B cell (primary cell): ENCODE measurements at places on chromosomes 5 and 9.

DNA sequence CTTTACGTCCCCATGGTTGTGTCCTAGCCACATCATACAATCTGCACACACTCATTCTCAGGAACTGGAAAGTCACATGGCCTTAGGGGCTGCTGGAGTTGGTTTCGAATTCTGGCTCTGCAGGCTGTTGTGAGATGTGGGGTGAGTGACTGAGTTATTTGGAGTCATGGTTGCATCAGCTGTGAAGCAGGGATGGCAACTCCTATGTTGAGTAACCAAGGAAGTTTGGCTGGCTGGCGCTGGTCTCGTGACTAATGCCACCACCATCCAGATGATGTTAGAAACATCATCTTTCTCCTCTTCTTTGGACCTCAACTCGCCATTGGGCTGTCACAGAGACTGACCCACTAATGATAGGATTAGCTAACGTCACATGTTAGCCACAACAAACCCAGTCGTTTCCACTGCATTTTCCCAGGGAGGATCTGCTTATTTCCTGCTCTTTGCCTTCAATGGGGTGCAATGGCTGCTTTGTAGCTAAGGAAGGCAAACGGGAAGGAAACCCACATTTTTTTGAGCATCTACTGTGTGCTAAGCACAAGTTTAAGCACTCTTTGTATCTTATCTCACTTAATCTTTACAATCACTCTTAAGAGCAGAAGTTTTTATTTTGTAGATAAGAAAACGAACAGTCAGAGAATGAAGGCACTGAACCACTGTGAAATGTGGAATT, 78.1 kb upstream of the UBTD2 start:
- DNase-seq: no peak

DNA sequence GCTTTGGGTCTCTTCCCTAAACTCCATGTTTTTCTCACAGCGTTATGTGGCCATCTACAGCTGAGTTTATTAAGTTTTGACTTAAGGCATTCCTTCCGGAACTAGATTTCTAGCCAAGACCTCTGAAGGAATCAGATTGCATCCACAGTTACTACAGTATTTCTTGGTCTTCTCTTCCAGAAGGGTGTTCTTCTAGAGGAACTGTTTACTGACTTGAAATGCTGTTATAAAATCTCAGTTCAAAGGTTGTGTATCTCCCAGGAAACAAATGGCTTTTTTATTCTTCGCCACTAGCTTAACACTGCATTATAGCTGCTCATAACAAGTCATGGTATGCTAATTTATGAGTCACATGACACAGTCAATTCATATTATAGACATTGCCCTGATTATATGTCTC, 55.3 kb upstream of the RAD23B start:
- no peak for DNase-seq

DNA sequence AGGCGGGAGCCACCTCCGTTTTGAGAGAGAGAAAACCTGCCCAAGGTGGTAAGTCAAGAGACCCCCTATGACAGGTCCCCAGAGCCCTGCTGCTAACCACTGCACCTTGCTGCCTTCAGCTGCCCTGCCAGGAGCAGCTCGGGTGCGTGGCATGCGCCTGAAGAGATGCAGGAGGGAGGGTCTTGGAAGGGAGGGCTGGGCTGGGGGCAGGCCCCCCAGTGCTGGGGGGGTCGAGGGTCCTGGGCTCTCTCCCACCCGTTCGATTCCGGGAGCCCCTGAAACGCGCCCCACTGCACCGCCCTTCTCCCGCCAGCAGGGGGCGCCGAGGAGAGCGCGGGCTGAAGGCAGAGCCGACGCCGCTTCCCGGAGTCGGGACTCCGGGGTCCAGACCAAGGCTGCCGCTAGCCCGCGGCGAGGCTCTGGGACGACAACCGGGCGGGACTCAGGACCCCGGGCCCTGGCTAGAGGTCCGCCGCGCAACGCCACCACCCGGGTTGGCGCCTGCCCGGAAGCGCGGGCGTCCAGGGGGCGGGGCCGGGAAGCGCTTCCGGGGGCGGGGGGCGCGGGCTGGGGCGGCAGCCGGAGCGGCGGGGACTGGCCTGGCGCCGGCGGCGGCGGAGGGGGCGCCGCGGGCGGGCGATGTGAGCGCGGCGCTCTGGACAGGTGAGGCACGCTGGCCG, at the start of gene ZBTB34:
Gene ZBTB34, plus strand, starts transcription at position 563 of the 680 bp plus-strand sequence. CDS start 18,761 bp downstream, outside the sequence.
- peak; percentile 87 for DNase-seq

DNA sequence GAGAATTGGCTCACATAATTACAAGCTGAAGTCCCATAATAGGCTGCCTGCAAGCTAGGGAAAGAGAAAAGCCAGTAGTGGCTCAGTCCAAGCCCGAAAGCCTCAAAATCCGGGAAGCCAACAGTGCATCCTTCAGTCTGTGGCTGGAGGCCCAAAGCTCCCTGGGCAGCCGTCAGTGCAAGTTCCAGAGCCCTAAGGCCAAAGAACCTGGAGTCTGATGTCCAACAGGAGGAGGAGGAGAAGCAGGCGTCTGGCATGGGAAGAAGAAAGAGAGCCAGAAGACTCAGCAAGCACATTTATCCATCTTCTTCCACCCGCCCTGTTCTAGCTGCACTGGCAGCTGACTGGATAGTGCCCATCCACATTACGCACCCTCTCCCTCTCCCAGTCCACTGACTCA, 213.4 kb downstream of the GAS1 start:
- DNase-seq: no peak

- no peak for DNase-seq
Observed at GRCh38 chr5:111469293-111469896, 42.9 kb downstream of the STARD4 start.

GRCh38 chr9:132878695-132879456, at the start of gene SPACA9:
TSS of gene SPACA9 (plus strand) at chr9:132878898. CDS start at chr9:132883948, 5,050 bp downstream.
- DNase-seq: peak; percentile 49

DNA sequence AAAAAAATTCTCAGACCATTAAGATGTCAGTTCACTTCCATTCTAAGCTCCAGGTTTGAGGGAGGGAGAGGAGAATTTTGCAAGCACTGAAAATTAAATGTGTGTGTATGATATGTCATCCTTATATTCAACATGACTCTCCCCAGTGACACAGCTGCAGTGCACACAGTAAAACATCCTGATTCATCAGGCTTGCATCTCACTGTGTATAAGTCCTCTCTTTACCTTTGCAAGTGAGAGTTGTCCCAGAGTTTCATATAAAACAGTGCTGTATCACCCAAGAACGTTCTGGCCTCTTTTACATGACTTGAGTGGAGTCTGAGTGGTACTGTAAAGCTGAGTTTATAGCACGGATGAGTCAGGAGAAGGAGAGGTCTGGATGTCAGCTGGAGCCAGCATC, 50.0 kb downstream of the DMRT2 start:
- no peak for DNase-seq

GRCh38 chr5:95818181-95819147, 4.1 kb downstream of the GLRX start:
- peak; percentile 78 for DNase-seq

DNA sequence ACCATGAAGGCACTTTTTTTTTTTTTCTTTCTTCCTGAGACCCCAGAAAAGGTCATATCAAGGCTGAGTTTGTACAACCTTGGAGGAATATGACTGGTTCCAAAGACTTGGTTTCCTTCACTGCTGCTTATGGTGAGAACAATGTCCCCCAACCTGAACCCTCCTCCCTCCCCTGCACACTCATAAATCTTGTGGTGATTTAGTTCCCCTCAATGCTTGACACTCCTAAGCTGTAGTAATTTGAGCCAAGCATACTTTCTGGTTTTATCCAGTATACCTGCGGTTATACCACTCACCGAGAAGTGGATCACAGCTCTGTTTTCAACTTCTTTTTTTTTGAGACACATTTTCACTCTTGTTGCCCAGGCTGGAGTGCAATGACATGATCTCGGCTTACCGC, 149.9 kb upstream of the KLF4 start:
- DNase-seq: no peak

GRCh38 chr5:77463905-77464304, 28.2 kb downstream of the WDR41 start:
- DNase-seq: no peak

DNA sequence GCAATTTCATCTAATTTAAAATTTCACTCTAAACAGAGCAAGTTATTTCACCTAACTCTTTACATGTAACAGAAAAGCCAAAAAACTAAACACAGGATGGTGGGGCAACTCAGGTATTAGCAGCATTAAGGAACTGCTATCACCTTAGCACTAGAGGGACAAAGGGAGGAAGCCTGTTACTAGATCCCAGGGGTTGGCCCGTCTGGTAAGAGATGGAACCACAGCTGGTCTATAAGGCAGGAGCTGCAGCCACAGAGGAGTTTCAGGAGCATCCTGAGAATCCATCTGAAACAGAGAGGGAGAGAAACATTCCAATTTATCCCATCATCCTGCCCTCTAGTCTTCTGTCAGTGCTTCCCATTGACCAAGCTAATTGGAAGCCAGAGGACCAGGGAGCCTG, 300.3 kb downstream of the MRPS30 start:
- DNase-seq: no peak

DNA sequence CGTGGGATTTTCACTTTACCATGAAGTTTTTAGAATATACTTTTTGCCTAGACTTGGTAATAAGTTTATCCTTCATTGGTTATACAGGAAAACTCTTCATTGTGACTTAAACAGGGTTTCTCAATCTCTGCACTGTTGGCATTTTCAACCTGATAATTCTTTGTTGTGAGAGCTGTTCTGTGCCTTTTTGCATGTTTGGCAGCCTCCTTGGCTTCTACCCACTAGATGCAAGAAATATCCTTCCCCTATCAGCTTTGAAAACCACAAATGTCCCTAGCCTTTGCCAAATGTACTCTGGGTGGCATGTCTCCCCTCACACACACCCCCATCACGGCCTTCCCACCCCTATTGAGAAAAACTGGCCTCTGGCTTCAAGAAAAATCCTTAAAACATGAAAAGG, 180.9 kb downstream of the ESM1 start:
- no peak for DNase-seq

DNA sequence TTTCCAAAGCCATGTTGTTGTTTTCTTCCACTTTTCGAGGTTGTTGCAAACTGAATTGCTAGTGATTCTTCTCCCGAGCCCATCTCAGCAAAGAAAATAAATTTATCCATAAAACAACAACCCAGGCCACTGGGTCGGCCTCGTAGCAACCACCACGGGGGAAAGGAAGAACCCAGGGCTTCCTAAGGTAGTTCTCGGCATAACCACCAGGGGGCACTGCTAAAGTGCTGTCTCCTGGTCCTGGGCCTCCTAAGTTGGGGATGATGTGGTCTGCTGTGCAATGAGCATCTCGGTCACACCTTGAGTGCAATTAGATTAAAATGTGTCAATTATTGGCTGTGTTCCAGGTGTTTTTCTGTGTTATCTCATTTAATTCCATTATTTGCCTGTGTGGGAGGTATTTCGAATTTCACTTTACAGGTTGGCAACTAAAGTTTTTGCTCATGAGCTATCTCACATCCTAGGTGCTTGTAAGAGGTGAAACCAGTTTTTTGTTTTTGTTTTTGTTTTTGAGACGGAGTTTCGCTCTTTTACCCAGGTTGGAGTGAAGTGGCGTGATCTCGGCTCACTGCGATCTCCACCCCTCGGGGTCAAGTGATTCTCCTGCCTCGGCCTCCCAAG, 102.8 kb upstream of the DAP start:
- DNase-seq: peak; percentile 58
